ENCODE measurements at places on chromosomes 2 and 18. TPM values are rescaled to one million over a fixed set of nuclear protein-coding genes. Genes with fewer than 3 reads are reported as not detected.

Gene SH3RF3
- 6.1 TPM for total RNA-seq

Gene TCF7L1
- not detected for total RNA-seq

Gene PAX8
- 1.5 TPM for total RNA-seq

DNA sequence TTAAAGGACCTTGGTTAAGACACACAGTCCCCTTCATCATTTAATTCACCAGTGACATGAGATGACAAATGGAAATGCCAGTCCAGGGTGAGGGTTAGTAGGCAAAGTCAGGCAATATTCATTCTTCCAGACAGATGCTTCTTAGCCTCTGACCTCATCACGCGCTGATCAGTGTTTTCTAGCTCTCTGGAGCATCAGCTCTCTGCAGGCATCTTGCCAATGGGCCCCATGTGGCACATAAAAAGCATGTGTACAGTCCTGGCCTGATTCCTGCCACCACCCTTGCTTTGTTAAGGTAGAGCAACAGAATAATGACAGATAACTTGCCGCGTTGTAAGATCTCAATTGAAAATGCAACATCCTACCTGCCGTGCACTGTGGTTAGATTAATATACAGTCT is 20.3 kb upstream of the NPAS2 start:
- DNase-seq = no peak

DNA sequence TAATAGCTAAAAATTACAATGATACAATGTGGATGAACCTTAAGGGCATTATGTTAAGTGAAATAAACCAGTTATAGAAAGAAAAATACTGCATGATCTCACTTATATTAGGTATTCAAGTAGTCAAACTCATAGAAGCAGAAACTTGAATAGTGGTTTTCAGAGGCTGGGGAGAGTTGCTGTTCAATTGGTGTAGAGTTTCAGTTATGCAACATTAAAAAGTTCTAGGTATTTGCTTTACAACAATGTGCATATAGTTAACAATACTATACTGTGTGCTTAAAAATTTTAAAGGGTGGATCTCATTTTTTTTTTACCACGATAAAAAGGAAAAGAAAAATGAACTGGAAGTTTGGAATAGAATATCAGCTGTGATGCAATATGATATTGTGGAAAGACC is 479.1 kb downstream of the SPAG16 start:
- DNase-seq = no peak

- DNase-seq = no peak
Observed at GRCh38 chr2:151267537-151267936, 5.9 kb upstream of the RBM43 start.

- DNase-seq = no peak
Observed at GRCh38 chr2:163580757-163581156, 155.1 kb downstream of the FIGN start.

DNA sequence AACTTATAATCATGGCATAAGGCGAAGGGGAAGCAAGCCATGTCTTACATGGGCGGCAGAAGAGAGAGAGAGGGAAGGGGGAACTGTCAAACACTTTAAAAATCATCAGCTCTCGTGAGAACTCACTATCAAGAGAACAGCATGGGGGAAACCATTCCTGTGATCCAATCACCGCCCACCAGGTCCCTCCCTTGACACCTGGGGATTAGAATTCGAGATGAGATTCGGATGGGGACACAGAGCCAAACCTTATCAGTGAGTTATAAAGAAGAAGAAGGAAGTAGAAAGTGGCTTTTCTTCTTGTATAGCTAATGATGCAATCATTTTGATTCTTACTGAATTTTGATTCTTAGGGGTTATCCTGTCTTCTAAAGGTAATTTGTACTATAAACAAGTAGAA is 51.4 kb downstream of the SMCHD1 start:
- DNase-seq = no peak

GRCh38 chr2:163709270-163709669 is 26.5 kb downstream of the FIGN start:
- no peak for DNase-seq

DNA sequence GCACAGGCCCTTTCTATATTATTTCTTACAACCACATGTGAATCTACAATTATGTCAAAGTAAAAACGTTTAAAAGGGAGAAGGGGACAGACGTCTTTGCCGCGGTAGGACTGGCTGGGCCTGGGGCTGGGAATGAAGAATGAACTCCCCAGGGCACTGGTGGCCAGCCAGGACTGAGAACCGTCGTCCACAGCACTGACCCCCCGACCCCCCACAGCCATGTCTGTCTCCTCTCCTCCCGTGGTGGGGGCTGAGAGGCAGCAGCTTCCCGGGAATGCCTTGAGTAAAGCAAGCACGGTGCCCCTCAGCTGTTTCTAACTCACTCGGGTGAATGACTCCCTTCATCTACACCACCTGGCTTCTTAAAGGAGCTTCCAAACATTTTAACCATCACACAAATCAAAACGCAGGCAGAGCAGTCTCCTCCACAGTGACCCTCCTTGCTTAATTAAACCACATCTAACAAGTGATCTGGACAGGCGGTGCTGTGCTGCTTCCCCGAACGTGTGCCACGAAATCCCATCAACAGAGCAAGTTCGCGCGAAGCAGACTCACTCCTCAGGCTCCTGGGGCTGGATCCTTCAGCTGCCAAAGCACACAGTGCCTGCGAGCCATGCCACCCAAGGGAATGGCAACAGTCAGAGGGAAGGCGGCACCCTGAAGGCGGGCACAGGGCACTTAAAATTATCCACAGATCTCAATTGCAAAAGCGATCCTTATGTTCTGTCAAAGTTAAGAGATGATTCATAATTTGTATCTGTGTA is 217.7 kb downstream of the EIPR1 start:
- no peak for DNase-seq
